ENCODE measurements at places on chromosomes 11 and 22.

GRCh38 chr11:66904561-66904960 lies 47.7 kb downstream of the LRFN4 start:
- no peak for DNase-seq

DNA sequence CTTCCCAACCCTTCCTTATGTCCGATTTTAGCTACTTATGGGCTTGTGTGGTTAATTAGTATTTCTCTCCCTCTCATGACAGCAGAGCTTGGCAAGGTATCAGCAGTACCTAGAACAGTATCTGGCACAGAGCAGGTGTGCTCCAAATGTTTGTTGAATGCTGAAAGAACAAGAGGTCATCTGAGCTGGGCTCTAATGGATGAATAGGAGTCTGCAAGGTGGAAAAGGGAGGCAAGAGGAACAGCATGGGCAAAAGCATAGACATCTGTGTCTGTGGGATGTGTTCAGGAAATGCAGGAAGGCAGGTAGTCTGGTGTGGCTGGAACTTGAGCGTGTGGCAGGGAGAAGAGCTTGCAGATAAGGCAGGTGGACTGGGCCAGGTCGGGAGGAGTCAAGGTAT lies 19.0 kb downstream of the PRG3 start:
- DNase-seq = no peak

GRCh38 chr11:72682238-72682857 lies 8.1 kb upstream of the PDE2A start:
- DNase-seq = no peak

DNA sequence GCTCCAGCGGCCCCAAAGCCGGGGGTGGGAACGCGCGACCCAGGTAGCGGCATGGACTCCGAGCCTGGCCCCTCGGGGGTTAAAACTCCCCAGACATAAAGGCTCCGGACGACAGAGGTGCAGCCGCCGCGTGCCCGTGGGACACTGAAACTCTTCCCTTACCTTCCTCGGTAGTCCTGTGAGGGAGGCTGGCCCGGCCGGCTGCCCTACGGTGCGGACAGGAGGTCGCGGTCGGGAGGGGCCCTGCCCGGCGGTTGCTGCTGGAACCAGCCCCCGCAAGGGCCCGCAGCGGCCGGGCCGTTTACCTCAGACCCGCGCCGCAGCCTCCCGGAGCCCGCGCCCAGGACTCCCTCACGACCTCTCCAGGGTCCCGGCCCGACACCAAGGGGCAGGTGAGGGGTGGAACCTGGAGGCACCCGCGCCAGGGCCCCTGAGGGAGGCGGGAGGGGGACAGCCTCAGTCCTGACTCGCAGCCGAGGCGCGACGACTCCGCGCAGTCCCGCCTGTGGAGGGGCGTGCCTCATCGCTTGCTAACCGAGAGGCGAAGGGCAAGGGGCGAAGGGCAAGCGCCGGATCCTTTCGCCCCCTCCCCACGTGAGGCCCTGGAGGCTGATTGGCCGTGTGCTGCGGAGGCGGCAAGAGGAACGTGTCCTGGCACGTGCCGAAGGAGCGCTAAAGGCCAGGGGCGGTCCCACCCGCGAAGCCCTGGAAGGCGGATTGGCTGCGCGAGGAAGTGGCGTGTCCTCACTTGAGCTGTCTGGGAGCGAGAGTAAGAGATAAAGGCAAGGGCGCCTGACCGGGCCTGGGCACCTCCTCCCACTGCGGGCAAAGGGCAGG lies at the start of gene UPB1:
TSS of gene UPB1 (plus strand) at position 805 of the 837 bp plus-strand sequence. CDS start 72 bp downstream, outside the sequence.
- DNase-seq = no peak

GRCh38 chr11:101436511-101437142 lies 147.2 kb downstream of the TRPC6 start:
- DNase-seq = no peak

DNA sequence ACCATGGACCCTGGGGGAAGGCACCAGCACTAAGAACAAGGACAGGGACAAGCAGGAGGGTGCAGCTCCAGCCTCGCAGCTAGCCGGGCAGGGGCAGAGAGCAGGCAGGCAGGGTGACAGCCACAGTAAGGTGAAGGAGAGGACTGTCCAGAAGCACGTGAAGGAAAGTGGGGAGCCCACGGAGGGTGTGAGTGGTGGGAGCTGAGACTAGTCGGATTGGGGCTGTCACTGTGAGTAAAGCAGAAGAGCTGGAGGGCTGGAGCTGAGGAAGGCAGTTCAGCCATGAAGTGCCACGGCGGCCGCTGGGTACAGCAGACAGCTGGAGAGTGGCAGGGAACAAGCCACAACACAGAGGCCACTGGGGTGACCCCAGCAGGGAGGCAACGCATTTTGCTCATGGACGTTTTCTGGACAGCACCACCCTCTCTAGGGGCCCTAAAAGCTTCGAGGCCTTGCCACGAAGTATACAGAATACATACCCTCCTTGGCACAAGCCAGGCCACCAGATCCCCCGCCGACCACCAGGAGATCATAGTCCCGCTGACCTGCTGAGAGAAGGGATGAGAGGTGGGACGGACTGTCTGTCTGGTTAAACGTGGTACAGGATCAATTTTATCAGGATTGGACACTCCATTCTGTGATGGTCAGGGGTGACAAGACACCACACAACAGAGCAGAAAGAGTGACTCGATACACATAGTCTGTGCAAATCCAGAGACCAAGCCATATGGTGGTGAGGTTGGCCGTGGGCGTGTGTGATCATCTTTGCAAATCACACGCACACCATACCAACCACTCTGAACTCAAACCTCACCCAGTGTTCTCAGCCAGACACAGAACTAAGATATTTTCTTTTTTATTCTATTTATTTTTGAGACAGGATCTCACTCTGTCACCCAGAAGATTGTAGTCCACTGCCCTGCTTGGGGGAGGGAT lies 10.8 kb upstream of the COMT start:
- DNase-seq = no peak

- peak; percentile 86 for DNase-seq
These were observed 6.4 kb downstream of the SNU13 start for GRCh38 chr22:41682033-41682807.

Data from stimulated activated CD4-positive, alpha-beta T cell treated with anti-CD3 and anti-CD28 coated beads, Interleukin-4, amount 100 ng/mL, for 24 hours (primary cell).